Stimulated activated CD8-positive, alpha-beta memory T cell treated with anti-CD3 and anti-CD28 coated beads, Interleukin-4, amount 100 ng/mL, for 48 hours (primary cell): ENCODE measurements at places on chromosomes 4 and X.
A peak's percentile ranks its signal among the peaks of the same experiment; 100 is the strongest.

DNA sequence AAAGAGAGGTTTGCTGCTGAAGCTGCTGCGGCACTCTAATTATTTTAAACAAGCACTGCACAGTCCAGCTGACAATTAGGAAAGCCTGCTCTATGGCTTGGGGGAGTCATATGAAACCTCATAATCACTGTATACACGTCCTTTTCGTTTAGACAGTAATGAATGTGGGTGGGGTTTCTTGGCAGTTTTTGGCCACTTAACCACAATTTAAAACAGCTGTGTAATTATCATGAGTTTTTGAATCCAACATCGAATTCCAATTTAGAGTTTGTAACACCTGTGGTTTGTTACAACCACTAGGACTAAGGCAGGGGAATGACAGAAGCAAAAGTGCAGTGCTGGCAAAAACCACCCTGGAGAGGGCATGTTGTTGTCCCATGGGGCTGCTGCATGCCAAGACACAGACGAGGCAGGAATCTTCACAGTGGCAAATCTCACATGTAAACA, 99.5 kb downstream of the CXXC4 start:
- no peak for DNase-seq

GRCh38 chrX:104318330-104319009, 63.7 kb upstream of the ESX1 start:
- no peak for DNase-seq

- no peak for DNase-seq
These were observed 10.9 kb downstream of the FAM241A start for GRCh38 chr4:112156112-112156511.

DNA sequence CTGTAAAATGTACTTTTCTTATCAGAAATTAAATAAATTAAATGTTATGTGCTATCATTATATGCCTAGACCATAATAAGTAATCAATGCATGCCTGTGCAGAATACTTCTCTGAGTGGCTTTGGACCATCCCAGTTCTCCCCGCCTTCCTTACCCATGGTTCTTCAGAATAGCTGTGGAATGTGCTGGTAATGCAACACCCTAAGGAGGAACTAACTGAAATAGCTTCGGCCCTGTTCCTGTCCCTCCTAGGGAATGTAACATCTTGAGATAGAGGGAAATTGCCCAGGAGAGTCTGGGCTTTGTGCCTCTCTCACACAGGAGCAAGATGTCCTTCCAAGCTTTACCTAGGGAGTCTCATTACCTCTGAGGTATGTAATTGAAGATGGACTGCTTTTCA, 693.6 kb upstream of the HS3ST1 start:
- DNase-seq: no peak

DNA sequence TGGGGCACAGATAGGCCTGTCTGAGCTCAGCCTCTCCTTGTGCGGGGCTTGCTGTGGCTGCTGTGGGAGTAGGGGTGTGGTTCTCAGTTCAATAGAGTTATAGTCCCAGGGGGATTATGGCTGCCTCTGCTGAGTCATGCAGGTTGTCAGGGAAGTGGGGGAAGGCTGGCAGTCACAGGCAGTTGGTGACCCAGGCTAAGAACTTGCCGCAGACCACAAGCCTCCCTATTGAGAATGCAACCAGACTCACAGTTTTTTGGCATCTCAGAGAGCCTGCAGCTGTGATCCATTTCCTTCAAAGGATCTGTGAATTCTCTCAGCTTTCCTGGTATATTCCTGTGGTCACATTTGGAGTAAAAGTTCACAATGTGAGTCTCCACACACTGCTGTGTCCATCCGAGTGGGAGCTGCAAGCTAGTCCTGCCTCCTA, 364.9 kb downstream of the ZNF674 start:
- DNase-seq: peak; percentile 22

- no peak for DNase-seq
These were observed 578.7 kb downstream of the BCOR start for GRCh38 chrX:39519030-39519488.

GRCh38 chr4:12692815-12693214, 791.3 kb downstream of the RAB28 start:
- no peak for DNase-seq

- DNase-seq: no peak
These were observed 59.9 kb downstream of the KIT start for GRCh38 chr4:54717694-54718093.

GRCh38 chr4:26619784-26620183, 35.9 kb downstream of the TBC1D19 start:
- no peak for DNase-seq

DNA sequence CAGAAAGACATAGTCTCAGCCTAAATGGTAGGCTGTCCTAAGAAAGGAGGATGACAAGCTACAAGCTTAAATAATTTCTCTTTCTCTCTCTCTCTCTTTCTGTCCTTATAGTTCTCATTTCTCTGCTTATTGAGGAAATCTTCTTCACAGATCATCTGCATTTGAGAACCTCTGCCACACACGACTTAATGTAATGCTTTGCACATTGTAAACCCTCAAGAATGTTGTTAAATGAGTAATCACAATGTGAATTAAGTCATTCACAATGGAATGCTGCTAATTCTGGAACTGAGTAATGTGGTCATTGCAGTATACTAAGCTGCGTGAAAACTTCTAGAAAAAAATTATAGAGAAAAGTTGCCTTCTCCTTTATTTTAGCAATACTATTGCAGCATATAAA, 508.9 kb upstream of the FTHL17 start:
- DNase-seq: no peak

DNA sequence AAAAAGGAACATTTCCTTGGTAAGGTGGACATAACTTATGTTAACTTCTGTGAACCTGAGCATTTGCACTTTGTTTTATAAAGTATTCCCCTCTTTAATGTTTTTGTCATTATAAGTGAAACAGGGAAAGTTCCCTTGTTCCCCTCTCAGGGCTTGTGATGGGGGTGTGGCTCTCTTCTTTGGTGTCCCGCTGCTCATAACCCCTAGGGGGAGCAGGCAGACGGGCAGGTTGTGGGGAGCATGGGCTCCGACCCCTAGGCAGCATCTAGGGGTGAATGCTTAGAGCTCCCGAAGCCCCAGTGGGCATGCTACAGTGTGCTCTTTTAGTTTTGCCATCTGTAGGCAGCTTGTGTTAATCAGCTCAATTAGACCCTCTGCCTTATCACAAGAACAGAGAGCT, 200.4 kb downstream of the DACH2 start:
- no peak for DNase-seq

DNA sequence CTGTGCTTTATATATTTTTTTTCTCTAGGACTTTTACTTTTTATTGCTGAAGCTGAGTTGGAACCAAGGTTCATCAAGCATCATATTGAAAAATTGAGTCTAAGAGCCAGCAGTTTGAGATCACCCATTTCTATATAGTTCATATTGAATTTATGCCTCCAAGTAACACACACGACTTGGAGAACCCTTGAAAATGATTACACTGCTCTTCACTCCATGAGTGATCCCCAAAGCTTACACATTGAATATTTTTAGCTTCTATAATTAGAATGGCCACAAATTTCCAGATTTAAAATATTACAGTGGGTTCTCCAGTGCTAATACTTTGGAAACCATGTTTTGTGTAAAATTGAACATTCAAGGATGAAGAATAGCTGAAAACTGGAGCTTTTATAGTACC, 144.4 kb upstream of the SLC4A4 start:
- DNase-seq: no peak

- DNase-seq: no peak
These were observed 45.6 kb downstream of the SLIT2 start for GRCh38 chr4:20297261-20297660.

DNA sequence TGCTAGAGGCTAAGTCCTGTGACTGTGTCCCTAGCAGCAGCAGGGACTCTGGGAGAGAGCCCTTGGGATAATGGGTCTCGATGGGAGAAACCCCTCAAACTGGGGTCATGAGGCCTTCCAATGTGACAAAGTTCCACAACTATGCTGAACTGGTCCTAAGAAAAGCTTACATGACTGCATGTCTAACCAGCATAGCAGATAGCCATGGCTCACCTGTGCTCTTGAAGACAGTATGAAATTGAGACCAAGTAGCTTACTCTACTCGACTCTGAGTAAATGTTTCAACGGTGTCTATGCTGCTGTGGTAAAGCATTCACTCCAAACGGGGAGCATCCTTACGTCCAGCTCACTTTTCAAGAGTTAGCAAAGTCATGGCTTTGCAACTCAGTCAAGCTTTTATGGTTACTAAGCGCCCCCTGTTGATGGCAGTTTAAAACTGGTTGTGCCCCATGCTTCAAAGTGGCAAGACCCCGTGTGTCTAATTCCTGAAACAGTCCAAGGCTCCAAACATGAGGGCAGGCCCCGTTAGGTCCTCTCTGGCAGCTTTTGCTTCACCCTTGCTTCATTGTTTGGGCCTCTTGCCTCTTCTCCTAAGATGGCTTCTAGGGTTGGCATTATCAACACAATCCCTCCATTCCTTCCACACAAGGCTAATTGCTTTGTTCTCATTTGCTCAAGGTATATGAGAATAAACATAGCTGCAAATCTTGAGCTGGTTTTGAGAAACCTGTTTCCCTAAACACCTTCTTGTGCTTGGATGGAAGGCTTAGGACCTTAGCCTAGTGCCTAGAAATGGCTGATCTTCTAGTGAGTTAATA, 46.6 kb downstream of the CCNG2 start:
- DNase-seq: peak; percentile 71

DNA sequence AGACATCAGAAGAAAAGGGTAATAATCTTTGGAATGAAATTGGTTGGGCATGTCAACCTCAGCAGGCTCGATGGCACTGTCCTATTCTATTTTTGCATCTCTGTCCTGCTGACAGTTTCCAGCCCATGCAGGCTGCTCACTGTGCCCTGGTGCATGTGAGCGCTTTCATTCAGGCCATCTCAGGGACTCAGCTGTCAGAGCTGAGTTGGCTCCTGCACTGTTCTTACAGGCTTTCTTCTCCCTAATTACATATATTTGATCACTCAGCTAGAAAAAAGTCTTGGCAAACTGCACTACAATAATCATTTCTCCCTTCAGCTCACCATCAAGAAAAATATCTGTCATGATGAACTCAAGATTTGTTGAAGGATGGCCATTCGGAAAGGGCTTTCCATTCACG, 84.7 kb downstream of the RASL11B start:
- DNase-seq: no peak

DNA sequence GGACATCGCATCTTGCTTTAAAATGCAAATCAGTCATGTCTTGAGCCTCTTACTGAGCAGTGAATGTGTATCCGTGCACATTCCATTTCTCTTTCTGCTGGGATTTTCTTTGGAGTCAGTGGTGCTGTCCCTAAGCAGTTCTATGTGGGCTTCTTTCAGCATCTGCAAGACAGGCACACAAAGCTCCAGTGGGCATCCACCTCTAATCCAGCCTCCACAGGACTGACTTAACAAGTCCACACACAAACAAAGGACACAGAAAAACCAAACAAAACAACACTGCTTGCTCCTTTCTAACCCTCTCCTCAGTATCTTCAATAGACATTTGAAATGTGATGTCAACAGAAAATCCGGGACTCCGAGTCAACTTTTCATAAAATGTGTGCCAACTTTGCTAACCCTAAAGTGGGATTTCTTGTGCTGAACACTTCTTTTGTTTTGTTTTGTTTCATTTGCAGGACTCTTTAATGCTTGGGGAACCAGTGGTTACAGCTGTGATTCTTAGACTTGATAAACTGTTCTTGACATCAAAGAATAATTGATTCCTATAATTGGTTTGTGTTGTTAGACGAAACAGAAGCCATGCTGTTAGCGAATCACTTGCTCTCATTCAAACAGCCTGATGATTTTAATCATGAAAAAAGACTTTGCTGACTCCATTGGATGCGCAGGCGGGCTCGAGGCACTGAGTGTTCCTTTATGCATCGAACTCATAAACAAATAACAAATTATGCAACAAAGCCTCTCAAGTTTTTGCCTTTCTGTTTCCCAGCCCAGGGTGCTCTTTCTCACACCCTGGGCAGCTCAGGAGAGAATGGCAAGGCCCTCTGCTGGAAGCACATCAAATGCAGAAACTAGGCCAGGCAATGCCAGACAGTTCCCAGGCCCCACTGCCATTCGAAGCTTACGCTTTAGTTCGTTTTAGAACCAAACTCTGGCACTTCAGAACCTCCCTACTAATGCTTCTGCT, 20.1 kb downstream of the ETNPPL start:
- DNase-seq: no peak

DNA sequence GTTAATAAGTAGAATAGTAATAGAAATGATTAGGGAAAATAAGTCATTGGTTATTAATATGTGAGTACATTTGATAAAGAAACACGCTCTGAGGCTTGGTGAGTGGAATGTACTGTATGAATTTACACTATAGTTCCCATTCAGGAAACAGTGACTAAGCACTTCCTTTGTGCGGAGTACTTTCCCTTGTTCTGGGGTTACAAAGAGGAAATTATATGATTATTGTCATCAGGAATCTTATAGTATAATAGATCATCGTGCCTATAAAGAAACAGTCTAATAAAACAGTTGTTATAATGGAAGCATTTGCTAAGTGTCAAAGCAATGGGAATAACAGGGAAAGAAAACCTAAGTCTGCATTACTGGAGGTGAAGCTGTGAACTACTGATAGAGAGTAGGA, 138.0 kb downstream of the RPA4 start:
- DNase-seq: no peak

- DNase-seq: no peak
These were observed 78.8 kb downstream of the PHEX start for GRCh38 chrX:22110729-22111494.

GRCh38 chr4:185576962-185577950, 41.9 kb upstream of the PDLIM3 start:
- no peak for DNase-seq

GRCh38 chrX:8037593-8038348, 110.6 kb upstream of the PNPLA4 start:
- no peak for DNase-seq

- no peak for DNase-seq
These were observed 5.8 kb upstream of the SRD5A3 start for GRCh38 chr4:55340266-55340665.

GRCh38 chrX:147376601-147377422, 534.9 kb upstream of the FMR1 start:
- DNase-seq: no peak

GRCh38 chrX:150334981-150335380, 28.1 kb upstream of the MAMLD1 start:
- no peak for DNase-seq

- DNase-seq: no peak
These were observed 14.9 kb upstream of the TMPRSS11E start for GRCh38 chr4:68432320-68432719.

GRCh38 chrX:43386875-43387274, 269.2 kb upstream of the MAOA start:
- DNase-seq: no peak

DNA sequence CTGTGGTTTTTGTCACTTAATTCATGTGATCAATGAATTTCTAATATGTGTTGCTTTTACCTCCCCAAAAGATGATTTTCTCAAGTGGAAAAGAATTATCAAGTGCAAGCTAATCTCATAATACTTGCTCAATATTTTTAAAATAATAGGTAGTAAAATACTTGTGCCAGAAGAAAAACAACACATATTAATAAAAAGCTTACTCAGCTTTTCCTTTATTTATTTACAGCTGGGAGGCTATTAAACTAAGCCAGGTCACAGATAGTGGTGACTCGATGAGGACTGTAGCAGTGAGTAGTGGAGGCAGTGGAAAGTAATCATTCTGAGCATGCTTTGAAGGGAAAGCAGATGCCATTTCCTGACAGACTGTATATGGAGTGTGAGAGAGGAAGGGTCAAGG, 96.1 kb downstream of the PRDM5 start:
- no peak for DNase-seq

GRCh38 chr4:74206088-74206825, 48.3 kb downstream of the MTHFD2L start:
- DNase-seq: no peak

- no peak for DNase-seq
These were observed 4.8 kb downstream of the ANXA10 start for GRCh38 chr4:168097161-168097560.

- DNase-seq: no peak
These were observed 56.2 kb upstream of the RAPGEF2 start for GRCh38 chr4:159046683-159047082.
